Fibroblast of skin of right biceps (primary cell): ENCODE measurements at places on chromosomes 1 and 21.
A peak's percentile ranks its signal among the peaks of the same experiment; 100 is the strongest.

GRCh38 chr21:39483917-39484316, 32.1 kb downstream of the SH3BGR start:
- DNase-seq, result peak; percentile 53

DNA sequence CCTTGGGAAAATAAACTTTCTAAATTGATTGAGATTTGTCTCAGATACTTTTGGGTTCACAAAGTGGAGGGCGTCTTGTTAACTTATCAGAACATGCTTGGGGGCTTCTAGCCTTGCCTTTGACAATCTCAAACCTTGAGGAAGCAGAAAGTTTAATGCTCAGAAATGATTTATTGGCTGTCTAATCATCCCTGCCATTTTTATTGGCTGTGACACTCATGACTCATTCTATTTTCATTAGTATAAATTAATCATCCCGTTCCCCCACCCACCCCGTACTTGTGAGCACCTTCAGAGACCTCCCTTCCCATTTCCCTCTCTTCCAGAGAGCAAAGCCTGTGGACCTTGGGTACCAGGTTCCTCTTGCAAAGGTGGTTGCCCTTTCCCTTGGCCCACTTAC, 87.1 kb downstream of the FGGY start:
- no peak for DNase-seq

GRCh38 chr1:21329209-21329844, 39.1 kb upstream of the ECE1 start:
- no peak for DNase-seq

DNA sequence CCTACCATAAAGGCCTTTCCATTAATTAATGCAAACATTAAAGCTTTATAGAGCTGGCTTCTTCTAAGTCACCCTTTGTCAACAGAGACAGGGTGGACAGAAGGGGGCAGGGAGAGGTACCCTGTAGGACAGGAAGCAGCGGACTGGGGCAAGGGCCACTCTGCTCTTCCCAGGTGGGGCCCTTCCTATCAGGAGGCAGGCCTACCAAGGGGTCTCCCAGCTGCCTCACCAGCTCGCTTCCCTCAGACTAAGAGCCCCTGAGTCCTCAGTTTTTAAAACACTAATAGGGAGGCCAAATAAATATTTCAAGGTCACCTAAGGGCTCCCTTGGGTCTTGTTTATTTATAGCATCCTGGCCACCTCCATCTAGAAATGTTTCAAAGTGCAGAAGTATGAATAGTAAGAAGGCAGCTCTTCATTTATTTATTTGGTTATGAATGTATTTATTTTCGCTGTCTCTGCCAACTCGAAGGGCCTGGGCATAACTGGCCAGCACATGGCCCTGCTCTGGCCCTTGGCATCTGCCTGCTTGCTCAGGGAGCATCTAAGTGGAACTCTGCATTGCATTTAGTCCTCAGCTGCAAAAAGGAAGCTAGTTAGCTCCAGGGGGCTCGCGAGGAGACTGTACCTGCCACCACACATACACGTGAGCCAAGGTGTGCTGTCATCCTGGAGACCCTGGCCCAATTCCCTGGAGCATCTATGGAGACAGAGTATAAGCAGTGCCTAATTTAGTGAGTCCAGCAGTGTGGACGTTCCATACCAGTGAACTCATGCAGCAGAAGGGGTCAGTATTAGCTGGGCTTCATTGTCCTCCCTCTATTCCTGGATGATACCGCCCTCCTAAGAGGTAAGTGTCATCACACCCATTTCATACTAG, 395.1 kb upstream of the VAMP3 start:
- no peak for DNase-seq

DNA sequence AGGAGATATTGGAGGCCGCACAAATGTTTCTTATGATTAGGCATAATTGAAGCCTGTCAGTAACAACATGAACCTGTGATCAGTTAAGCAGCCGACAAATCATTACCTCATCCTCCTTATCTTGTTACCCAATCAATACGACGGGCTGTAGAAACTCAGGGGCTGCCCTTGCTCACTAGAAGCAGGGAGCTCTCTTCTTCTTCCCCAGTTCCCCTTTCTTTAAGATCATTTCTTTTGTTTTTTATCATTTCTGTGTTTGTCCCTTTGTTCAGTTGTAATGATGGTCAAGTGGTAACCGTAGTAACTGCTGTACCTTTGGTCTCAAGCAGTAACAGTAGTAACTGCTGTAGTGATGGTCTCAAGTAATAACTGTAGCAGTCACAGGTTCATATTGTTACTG, 13.8 kb upstream of the FCGR2A start:
- no peak for DNase-seq

GRCh38 chr21:41169701-41170100, 1.7 kb downstream of the BACE2 start:
- DNase-seq, result no peak

GRCh38 chr1:198291036-198291435, 134.2 kb downstream of the NEK7 start:
- DNase-seq, result no peak

DNA sequence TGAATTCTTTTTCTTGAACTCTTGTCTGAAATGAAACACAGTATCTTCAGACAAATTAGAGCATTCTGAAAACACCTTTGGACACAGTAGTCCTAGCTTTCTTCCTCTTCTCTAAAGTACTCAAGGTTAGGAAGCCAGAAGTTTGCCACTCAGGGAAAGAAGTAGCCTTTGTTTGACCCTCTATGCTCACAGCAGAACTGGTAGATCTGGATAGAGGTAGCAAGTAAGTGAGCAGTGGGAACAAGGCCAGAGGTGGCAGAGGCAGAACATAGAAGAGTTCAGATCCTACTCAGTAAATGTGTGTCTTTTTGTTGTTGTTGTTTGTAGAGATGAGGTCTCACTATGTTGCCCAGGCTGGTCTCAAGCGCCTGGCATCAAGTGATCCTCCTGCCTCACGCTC, 7.4 kb upstream of the PIGR start:
- no peak for DNase-seq

GRCh38 chr1:228530951-228531731, 44.0 kb downstream of the RNF187 start:
- DNase-seq, result no peak

DNA sequence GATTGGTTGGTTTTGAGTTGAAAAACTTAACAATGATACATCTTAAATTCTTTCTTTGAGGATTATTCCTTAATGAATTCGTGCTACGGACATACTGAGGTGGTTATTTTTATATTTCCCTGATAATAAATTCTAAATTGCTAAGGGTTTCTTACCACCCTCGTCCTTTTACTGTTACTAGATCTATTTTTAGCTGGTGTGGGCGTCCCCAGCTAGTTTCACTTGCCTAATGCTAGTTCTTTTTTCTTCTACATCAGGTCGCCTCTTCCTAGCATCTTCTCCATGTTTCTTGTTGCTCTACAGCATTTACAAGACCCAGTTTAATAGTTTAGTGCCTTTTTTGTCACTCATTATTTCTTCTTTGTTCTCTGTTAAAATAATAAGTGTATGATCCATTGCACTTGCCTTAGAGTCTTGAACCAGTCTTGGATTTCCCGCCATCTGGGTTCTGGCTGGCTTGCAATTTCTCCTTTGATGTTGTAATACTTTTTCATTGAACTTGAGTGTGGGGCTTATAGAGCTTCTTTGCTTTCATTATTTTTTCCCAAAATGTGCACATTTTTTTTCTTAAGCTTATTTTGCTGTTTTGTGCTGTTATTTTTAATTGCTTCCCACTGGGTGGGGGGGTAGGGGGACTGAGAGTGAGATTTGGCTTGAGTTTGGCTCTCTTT, 677 bp upstream of the HSD11B1 start:
- no peak for DNase-seq

GRCh38 chr1:226414098-226414698, 6.3 kb upstream of the PARP1 start:
- no peak for DNase-seq

GRCh38 chr1:39104158-39105060, 78.3 kb downstream of the NDUFS5 start:
- DNase-seq, result peak; percentile 41

GRCh38 chr1:30754684-30755171, 2.8 kb downstream of the LAPTM5 start:
- no peak for DNase-seq

DNA sequence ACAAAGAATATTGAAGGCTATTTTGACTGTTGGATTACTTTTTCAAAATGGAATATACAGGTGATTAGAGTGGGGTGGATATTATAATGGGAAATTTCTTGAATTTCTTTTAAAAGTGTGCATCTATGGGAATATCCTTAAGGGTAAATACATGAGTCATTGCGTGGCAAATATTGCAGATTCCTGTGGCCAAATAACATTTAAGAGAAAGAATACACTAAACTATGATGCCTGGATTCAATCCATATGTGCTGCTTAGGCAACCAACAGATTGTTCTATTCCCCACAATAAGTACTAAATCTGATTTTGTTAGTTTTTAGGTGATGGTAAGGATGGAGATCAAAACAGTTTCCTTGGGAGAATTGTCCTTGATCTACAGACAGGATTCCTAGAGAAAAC, 119.5 kb downstream of the HMCN1 start:
- peak; percentile 89 for DNase-seq

DNA sequence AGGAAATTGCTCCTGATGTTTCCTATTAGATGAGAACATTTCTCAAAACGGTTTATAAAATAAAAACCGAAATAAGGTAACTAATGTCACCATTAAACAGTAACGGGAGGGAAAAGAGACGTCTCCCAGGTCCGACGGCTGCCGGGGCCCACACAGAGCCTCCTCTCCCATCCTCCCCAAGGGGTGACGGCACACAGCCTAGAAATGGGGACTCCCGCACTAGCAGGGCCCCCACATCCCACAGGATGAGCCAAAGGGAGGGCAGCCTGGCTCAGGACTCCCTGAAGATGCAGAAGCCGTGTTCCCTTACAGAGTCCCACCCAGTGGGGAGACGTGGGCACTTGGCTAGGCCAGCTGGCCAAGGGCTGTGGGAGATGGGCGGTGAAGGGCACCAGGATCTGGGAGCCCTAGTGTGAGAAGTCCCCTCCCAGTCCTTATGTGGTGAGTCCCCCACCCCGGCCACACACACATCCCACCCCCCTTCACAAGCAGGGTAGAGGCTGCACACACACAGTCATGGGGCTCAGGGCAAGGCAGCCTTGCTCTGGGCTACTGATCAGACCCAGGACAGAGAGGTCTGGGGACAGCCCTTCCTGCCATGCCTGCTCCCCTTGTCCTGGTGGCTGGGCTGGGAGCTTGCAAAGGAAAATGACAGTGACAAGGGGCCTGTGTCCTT, 3.3 kb downstream of the KRTAP10-3 start:
- DNase-seq, result no peak

- no peak for DNase-seq
Observed at GRCh38 chr1:40382601-40383000, 9.1 kb downstream of the SMAP2 start.

GRCh38 chr21:26686278-26686677, 113.2 kb upstream of the CYYR1 start:
- DNase-seq, result peak; percentile 38

GRCh38 chr1:180415236-180415848, 87.0 kb downstream of the ACBD6 start:
- DNase-seq, result no peak

DNA sequence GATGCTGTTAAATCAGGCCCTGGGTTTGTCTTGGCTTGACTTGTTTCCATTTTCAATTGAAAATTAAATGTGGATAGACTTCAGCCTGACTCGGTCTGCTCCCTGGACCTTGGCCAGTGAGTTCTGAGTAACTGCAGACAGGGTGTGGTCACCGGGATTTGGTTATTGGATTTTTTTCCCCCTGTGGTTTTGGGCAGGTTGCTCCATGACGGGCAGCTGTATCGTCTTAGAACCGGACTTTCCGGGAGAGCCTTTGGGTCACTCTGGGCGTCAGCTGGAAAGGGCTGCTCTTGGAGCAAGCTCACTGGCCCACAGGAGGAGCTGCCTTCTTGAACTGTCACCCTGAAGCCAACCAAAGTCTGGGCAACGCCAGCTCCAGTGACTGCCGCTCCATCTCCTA, 75.0 kb downstream of the CLIC6 start:
- peak; percentile 59 for DNase-seq
